Substantia nigra (tissue), 51 donors: ENCODE measurements at places on chromosomes 6 and 20.

DNA sequence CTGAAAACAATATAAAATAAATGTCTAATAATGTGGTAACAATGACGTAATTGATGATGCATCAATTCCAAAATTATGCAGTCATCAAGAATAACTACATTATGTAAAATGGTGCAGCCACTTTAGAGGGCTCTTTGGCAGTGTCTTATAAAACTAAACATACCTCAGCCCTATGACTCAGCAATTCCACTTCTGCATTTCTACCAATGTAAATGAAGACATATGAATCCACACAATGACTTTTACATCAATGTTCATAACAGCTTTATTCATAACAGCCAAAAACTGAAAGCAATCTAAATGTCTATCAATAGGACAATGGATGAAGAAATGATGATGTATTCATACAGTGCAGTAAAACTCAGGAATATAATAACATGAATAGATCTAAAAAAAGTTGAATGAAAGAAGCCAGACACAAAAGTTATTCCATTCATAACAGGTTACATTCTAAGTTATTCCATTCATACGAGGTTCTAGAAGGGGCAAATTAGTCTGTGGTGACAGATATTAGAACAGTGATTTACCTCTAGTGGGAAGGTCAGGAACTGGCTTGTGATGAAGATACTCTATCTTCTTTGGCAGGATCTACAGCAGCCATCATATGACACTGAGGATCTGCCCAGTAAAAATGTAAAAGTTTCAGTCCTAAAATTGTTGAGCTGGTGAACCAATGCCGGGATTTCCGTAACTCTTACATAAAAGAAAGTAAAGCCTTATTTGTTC is 396.1 kb downstream of the PLCB1 start:
- no peak for DNase-seq

DNA sequence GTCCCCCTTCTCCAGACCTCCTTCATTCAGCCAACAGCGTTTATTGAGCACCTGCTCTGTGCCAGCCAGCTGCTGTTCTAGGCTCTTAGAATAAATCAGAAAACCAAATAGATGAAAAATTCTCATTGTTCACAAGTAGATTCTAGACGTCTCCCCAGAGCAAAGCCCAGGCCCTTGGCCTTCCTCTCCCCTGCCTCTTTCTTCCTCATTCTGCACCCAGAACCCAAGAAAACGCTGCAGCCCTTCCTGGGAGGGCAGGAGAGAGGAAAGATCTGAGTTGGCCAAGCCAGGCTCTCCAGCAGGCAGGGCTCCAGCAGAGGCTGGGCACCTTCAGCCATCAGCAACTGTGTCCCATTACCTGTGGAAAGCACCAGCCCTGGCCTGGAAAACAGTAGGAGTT is 12.0 kb upstream of the BPI start:
- no peak for DNase-seq

- no peak for DNase-seq
Observed at GRCh38 chr6:166656230-166657151, 29.4 kb upstream of the RPS6KA2 start.

DNA sequence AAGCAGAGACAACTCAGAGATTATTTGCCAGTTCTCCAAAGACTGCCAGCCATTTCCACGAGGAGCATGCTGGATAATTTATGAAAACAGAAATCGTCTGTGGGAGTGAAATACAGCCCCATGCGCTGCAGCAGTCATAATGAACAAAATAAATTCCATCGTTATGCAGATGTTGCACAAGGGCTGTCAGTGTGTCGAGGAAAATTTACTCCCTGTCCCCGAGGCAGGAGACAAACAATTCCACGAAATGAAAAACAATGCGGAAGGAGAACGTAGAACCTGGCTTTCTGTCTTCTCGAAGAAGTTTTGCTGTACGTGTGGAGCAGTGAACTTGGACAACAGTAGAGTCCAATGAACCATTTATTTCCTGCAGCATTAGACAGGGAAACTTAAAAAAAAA is 399.4 kb downstream of the CD83 start:
- DNase-seq, result no peak

DNA sequence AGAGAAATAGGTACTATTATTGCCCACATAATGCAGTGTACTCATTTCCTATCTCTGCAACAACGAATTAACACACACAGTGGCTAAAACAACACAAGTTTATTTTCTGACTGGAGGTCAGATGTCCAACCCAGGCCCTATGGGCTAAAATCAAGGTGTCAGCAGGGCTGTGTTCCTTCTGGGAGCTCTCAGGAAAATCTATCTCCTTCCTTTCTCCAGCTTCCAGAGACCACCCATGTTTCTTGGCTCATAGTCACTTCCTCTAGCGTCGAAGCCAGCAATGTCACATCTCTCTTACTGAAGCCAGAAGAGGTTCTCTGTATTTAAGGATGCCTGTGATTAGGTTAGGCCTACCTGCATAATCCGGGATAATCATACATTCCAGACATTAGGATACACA is 60.9 kb upstream of the TOP1 start:
- DNase-seq, result no peak

DNA sequence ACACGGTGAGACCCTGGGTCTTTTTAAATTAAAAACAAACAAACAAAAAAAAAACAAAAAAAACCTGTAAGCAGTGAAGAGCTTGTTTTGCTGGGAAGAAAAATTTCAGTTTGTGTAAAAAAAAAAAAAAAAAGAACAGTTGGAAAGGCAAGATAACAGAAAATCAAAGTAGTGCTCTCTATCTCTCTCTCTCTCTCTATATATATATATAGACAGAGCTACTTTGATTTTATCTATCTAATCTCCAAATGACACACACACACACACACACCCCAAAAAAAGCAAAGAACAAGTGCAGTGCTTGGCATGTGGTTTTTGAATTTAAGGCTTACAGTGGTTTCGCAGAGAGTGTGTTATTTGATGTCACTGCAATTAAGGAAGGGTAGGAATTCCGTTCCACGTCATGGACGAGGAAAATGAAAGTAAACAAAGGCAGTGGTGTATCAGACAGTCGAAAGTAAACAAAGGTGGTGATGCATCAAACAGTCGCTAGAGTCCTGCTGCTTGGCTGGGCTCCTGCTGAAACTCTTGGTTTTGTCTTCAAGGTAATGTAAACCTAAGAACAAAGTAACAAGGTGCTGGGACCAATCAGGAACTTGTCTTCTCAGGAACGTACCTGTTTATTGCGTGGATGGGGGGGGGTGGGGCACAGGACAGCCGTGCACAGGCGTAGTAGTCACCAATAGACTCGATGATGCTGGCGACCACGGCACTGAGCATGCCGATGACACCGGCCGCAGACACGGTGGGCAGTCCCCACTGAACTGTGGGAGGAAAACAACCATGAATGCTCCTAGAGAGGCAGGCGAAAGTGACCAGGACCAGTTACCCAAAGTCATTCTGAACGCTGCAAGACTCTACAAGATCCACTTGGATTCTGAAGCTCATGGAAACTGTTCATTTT is 131.8 kb downstream of the SLC23A2 start:
- DNase-seq, result no peak

GRCh38 chr6:134835993-134836392 is 113.9 kb downstream of the ALDH8A1 start:
- DNase-seq, result no peak

GRCh38 chr20:45432294-45432693 is 16.4 kb downstream of the PIGT start:
- no peak for DNase-seq

DNA sequence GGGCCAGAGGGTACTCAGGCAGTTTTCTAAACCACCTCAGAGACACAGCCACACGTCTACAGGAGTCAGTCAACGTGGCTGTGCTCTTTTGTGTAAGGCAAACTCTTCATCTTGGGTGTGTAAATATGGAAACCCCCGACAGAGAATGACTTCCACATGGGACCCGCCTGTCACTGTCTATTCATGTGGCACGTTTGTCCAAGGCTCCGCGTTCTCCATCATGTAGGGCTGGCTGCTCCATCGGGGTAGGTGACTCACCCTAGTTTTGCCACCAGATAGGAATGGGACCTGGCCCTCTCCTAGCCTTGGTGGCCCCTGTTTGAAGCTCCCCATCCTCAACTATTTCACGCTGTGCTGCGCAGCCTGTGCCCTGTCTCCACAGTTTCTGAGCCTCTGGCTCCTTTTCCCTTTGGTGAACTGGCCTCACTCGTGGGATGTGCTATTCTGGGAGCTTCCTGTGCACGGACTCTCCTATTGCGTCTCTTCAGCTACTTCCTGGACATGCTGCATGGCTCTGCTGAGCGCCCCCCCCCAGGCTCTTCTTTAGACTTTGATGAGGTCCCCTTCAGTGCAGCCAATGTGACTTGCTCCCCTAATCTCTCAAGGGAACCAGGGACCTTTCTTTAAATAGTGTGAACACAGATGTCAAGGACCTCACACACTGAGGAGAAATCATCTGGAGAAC is 143.2 kb upstream of the PDE10A start:
- DNase-seq, result no peak

DNA sequence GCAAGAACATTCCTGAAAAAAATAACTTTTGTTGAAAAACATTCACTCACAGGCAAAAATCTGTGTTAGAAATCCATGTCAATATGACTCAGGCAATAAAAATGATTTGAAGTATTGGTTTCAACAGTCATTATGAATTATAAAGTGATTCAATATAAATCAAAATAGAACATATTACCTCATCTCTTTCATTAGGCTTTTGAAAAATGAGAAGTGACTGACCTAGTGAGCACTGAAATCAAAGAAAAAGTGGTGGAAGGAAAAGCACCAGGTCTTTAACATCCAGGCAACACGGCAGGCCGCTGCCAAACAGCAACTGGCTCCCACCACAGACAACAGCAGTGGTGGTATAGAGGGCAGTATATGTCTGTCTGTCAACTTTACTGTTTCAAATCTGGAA is 68.9 kb downstream of the MAN1A1 start:
- DNase-seq, result no peak
